ENCODE measurements at places on chromosomes 7 and 10.

GRCh38 chr7:7516662-7517061 lies 19.0 kb downstream of the COL28A1 start:
- H3K4me3 ChIP-seq, result no peak overlapping the region
- H3K27me3 ChIP-seq, result no peaks in the 10 kb centered on the region
- no peaks in the 10 kb centered on the region for H3K4me1 ChIP-seq
- no peaks in the 10 kb centered on the region for H3K36me3 ChIP-seq

GRCh38 chr10:109875151-109875568 lies 48.2 kb downstream of the XPNPEP1 start:
- no peak for DNase-seq
- H3K4me1 ChIP-seq, result no peaks in the 10 kb centered on the region
- H3K36me3 ChIP-seq, result peaks cover 32% of the 10 kb centered on the region
- H3K4me3 ChIP-seq, result no peak overlapping the region
- H3K27me3 ChIP-seq, result no peaks in the 10 kb centered on the region
- H3K27ac ChIP-seq, result no peak overlapping the region

- H3K4me1 ChIP-seq, result no peaks in the 10 kb centered on the region
- H3K27me3 ChIP-seq, result peaks cover 14% of the 10 kb centered on the region
- H3K27ac ChIP-seq, result no peak overlapping the region
- DNase-seq, result no peak
- H3K4me3 ChIP-seq, result no peak overlapping the region
Observed at GRCh38 chr10:86036544-86036831, 330.1 kb downstream of the GRID1 start.

DNA sequence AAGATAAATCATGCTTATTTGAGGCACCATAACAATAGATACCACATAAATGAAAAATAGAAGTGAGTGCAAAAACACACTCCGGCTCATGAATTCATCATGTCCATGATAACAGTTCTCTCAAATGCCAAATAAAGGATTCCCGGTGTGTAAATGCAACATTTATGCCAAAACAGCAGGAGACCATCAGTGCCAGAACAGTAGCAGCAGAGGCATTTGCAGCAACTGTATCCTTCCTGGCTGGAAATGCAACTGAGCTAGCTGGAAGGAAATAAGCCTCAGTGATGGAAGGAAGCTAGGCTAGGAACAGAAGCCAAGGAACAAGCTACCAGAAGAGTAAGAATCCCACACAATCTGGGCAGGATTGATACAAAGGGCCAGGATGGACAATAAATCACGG lies 79.9 kb upstream of the THSD7A start:
- no peak overlapping the region for H3K4me3 ChIP-seq
- no peaks in the 10 kb centered on the region for H3K27me3 ChIP-seq
- H3K36me3 ChIP-seq, result no peaks in the 10 kb centered on the region
- H3K4me1 ChIP-seq, result no peaks in the 10 kb centered on the region

GRCh38 chr10:43249151-43249961 lies 17.5 kb downstream of the RASGEF1A start:
- no peak overlapping the region for H3K4me3 ChIP-seq
- no peak overlapping the region for H3K27ac ChIP-seq
- no peaks in the 10 kb centered on the region for H3K4me1 ChIP-seq
- DNase-seq, result no peak

GRCh38 chr10:107966826-107967225 lies 802.3 kb upstream of the SORCS1 start:
- no peak overlapping the region for H3K27ac ChIP-seq
- H3K27me3 ChIP-seq, result no peaks in the 10 kb centered on the region
- no peaks in the 10 kb centered on the region for H3K36me3 ChIP-seq
- DNase-seq, result no peak

DNA sequence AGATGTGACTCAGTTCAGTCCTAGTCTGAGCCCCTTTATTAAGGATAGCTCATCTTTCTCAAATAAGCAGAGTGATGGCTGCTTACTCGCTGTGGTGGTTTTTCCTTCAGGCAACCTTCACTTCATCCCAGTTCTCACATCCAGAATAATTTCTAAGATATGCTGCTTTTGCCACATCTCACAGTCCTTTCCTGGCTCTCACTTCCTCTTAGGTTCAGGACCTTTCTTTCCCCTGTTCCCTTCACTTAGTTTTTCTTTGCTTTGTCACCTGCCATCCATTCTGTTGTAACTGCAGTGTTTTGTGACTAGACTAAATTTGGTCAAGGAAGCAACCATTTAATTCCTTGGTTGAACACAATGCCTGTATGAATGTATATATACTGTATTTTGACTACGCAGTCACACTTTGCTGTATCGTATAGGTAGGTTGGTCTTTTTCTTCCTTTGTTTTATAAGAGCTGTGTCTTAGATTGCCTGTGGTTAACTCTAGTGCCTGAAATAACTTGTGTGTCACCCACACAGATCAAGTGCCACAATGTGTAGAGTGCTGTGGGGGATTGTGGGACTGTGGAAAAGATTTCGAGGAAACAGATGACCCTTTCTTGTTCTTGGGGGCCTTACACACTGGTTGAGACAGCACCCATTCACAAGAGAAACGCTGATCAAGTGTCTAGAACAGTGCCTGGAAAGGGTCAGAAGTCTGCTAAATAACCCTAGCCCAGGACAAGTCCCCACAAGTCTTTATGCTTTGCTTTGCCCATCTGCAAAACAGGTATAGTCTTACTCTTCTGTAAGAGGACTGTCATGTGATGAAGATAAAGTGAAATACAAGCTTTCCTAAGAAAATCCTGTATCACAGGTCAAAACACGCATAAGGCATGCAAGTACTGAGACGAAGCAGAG lies 2.6 kb downstream of the ZNF655 start:
- DNase-seq, result no peak
- peaks cover 56% of the 10 kb centered on the region for H3K36me3 ChIP-seq
- H3K27ac ChIP-seq, result peak overlapping the region; percentile 54

DNA sequence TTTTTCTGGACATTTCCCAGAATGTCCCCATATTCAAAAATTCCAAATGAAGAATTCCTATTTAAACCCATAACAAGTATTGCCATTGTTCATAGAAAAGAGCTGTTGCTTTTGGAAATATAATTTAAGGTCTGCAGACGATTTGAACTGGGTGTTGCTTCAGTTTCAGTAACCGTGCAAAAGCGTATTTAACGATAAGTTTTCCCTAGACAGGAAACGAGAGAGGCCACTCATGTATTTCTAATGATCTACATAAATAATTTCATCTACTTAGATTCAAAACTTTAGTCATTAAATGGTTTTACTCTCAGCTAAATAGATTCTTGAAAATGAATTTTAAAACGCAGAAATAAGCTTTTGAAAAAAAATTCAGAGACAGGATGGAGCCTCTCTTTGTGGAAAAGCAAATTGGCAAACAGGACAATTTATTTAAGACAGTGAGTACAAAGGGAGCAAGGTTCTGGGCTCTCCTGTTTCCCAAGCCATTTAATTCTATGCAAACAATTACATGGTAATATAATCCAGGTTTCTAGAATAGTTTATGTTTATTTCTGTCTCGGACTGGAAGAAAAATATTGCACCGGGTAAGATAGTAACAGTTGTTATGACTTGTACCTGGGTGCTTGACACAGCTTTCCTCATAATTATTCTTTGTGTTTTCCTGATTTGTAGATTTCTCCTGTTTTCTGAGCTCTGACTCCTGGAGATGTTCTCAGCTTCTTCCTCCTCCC lies 263.0 kb downstream of the BAMBI start:
- H3K4me3 ChIP-seq, result no peak overlapping the region
- H3K36me3 ChIP-seq, result no peaks in the 10 kb centered on the region
- no peak overlapping the region for H3K27ac ChIP-seq
- no peak for DNase-seq

DNA sequence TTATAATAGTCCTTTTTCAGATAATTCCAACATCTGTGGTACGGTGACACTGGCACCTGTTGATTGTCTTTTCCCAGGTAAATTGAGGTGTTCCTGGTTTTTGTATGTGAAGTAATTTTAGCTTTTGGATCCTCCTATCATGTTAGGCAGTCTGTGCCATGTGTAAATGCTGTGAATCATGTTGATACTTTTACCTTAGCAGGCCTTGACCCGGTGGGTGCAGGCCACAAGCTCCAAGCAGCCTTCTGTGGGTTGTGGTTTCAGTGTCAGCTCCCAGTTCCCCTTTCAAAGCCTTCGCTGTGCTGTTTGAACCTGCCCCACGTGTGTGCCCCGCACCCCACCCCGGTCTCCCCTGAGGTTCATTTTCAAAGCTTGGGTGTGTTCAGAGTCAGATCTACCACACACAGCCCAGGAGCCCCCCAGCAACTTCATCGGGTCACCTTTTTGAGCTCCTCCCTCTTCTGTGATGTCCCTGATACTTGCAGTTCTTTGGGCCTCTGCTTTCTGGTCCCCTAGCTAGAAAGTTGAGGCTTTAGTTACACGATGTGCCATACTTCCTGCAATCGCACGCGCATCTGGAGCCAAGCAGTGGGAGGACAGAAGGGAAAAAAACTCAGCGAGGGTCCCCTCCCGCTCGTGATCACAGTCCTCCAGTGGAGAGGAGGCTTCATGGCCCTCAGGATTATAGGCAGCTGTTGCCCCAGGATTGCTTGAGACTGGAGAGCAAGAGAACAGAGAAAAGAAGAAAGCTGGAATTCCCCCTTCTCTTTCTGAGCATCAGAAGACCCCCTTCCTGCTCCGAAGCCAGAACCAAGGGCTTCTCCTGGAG lies 8.7 kb upstream of the BHLHA15 start:
- peaks cover 32% of the 10 kb centered on the region for H3K36me3 ChIP-seq
- DNase-seq, result peak; percentile 86
- H3K4me1 ChIP-seq, result peaks cover 56% of the 10 kb centered on the region
- no peaks in the 10 kb centered on the region for H3K27me3 ChIP-seq

DNA sequence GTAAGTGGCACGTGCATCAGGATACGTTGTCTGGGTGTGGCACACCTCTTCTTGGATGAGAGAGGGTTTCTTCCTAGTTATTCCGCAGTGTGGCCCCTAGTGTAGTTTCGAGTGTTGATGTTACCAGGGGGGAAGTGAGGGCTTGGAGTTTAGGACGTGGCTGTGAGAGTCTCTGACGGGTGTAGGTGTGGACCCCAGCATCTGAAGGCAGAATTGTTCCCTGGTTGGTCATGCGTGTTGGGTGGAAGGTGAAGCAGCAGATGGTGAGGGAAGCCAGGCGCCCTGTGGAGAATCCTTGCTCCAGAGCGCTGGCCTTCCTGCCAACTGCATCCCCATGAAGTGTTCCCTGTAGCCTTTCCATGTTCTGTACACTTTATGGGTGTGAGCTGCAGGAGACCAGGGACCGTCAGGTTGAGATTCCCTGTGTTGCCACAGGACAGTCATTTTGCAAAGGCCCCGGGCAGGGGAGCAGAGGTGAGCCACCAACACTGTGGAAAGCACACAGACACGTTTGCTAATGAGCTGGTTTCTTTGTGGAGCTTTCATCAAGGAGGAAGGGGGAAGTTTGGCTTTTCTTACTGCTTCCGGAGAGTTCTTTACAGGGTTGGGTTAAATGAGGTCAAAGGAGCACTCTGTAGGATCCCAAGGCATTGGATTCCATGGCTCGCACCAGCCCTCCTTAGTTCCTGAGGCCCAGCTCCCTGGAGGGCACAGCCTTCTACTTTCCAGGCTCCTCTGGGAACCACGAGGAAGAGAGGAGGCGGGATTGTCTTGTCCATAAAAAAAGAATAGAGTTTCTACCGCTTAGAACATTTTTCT lies 32.0 kb downstream of the TSPAN14 start:
- H3K27me3 ChIP-seq, result no peaks in the 10 kb centered on the region
- peak overlapping the region; percentile 96 for H3K27ac ChIP-seq
- H3K36me3 ChIP-seq, result peaks cover 53% of the 10 kb centered on the region
- H3K4me3 ChIP-seq, result peak overlapping the region; percentile 54
- H3K4me1 ChIP-seq, result peaks cover 90% of the 10 kb centered on the region
- DNase-seq, result no peak

GRCh38 chr7:130334274-130334673 lies 10.3 kb upstream of the CPA5 start:
- H3K36me3 ChIP-seq, result no peaks in the 10 kb centered on the region
- no peak overlapping the region for H3K4me3 ChIP-seq
- H3K4me1 ChIP-seq, result peaks cover 4% of the 10 kb centered on the region
- no peaks in the 10 kb centered on the region for H3K27me3 ChIP-seq
- DNase-seq, result no peak

- H3K36me3 ChIP-seq, result no peaks in the 10 kb centered on the region
- DNase-seq, result no peak
- H3K4me3 ChIP-seq, result no peak overlapping the region
Observed at GRCh38 chr10:94439275-94439861, 37.0 kb downstream of the TBC1D12 start.

DNA sequence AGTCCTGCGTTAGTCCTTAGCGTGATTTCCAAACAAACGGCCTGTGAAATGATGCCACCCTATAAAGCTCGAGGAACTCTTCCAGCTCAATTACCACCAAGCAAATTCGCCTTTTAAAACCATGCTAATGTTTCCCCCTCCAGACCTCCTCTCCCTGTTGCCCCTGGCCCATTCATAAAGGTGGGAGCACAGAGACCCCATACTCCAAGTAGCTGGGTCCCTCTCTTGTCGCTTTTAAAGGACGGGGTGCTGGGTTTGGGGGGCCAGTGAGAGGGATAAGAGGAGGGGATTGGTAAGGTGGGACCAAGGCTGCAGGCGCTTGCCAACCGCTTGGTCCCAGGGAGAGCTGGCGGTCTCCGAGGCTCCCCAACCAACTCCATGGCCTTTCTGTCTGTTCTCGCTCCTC lies 1.2 kb downstream of the HMX2 start:
- peak overlapping the region; percentile 50 for H3K4me3 ChIP-seq
- H3K4me1 ChIP-seq, result peaks cover 52% of the 10 kb centered on the region
- no peak overlapping the region for H3K27ac ChIP-seq
- DNase-seq, result no peak
- peaks cover 2% of the 10 kb centered on the region for H3K36me3 ChIP-seq

All from activated naive CD8-positive, alpha-beta T cell treated with anti-CD3 and anti-CD28 coated beads for 36 hours (primary cell).